ENCODE measurements at places on chromosomes 3 and 15. TPM values are rescaled to one million over a fixed set of nuclear protein-coding genes. Genes with fewer than 3 reads are reported as not detected.

The PIERCE2 gene
- 4.0 TPM for total RNA-seq

The DAZL gene
- 21.5 TPM for total RNA-seq

The PLAAT1 gene
- 12.5 TPM for total RNA-seq

The RASL12 gene
- 56.3 TPM for total RNA-seq

The CCR5 gene
- total RNA-seq, result 0.55 TPM

The FANCD2OS gene
- 2.3 TPM for total RNA-seq

The GPX1 gene
- total RNA-seq, result 250 TPM

The FGD5 gene
- 4.5 TPM for total RNA-seq

The VEPH1 gene
- total RNA-seq, result 1.4 TPM

The DAPK2 gene
- total RNA-seq, result 13.8 TPM

All from prostate gland (tissue), 2 donors.